ENCODE measurements at places on chromosomes 4 and X. TPM values are rescaled to one million over a fixed set of nuclear protein-coding genes. Genes with fewer than 3 reads are reported as not detected.

The NRK gene
- 0.47 TPM for total RNA-seq

The XAGE1B gene
- total RNA-seq = not detected

The ADGRL3 gene
- total RNA-seq = not detected

The BTK gene
- not detected for total RNA-seq

The DMP1 gene
- total RNA-seq = not detected

The SERPINA7 gene
- not detected for total RNA-seq

The C4orf50 gene
- total RNA-seq = not detected

The ALG13 gene
- total RNA-seq = 34.2 TPM

The TRIM75 gene
- not detected for total RNA-seq

The ETDA gene
- total RNA-seq = not detected

The BANK1 gene
- total RNA-seq = 0.32 TPM

The SLITRK4 gene
- total RNA-seq = not detected

The FMR1NB gene
- not detected for total RNA-seq

The VCX gene
- total RNA-seq = not detected

The APLN gene
- 0.32 TPM for total RNA-seq

The CXCL11 gene
- total RNA-seq = not detected

The POLN gene
- total RNA-seq = 4.1 TPM

The TRPC5OS gene
- total RNA-seq = not detected

The POU3F4 gene
- not detected for total RNA-seq

The CPXCR1 gene
- total RNA-seq = not detected

The AMBN gene
- not detected for total RNA-seq

The SGMS2 gene
- 38.9 TPM for total RNA-seq

The TASL gene
- not detected for total RNA-seq

The GAGE12F gene
- total RNA-seq = not detected

The REELD1 gene
- total RNA-seq = not detected

The CYLC1 gene
- total RNA-seq = not detected

The QDPR gene
- 43.0 TPM for total RNA-seq

The HMX1 gene
- total RNA-seq = not detected

The P2RY8 gene
- not detected for total RNA-seq

The PRRG3 gene
- total RNA-seq = 0.47 TPM

The NXF3 gene
- total RNA-seq = not detected

The PLCXD1 gene
- total RNA-seq = 7.9 TPM

Data from bronchial smooth muscle cell (primary cell).